ENCODE measurements at places on chromosomes 16 and 17. TPM values are rescaled to one million over a fixed set of nuclear protein-coding genes. Genes with fewer than 3 reads are reported as not detected.

The ZFP3 gene
- total RNA-seq: 0.16 TPM

The TSR1 gene
- total RNA-seq: 60.3 TPM

The CKLF gene
- total RNA-seq: 29.8 TPM

The RAB11FIP4 gene
- 0.83 TPM for total RNA-seq

The PRCD gene
- not detected for total RNA-seq

The SYNGR2 gene
- 77.0 TPM for total RNA-seq

The AARS1 gene
- total RNA-seq: 91.5 TPM

The KRTAP9-8 gene
- total RNA-seq: not detected

The CRISPLD2 gene
- 7.2 TPM for total RNA-seq

The MT1H gene
- total RNA-seq: not detected

The PMFBP1 gene
- total RNA-seq: not detected

The LAT gene
- 1.8 TPM for total RNA-seq

The HBA2 gene
- not detected for total RNA-seq

The RDM1 gene
- total RNA-seq: not detected

The TCAP gene
- 10.1 TPM for total RNA-seq

The FGF11 gene
- 89.9 TPM for total RNA-seq

The MTSS2 gene
- total RNA-seq: 170 TPM

The FAM20A gene
- 0.16 TPM for total RNA-seq

The APOH gene
- not detected for total RNA-seq

The ITGB4 gene
- total RNA-seq: not detected

The EVPLL gene
- total RNA-seq: not detected

The KRTAP4-2 gene
- total RNA-seq: not detected

The CLEC18A gene
- 1.4 TPM for total RNA-seq

The AIPL1 gene
- not detected for total RNA-seq

The CBFB gene
- total RNA-seq: 75.1 TPM

The KRT32 gene
- not detected for total RNA-seq

The SPAG9 gene
- total RNA-seq: 92.1 TPM

All from myocyte (in vitro differentiated cells).